ENCODE measurements at places on chromosomes 16 and 17.

GRCh38 chr16:67199011-67199807 is at the start of gene ELMO3:
ELMO3 (plus strand) TSS chr16:67199131; CDS start chr16:67199327, 196 bp downstream.
- no peak for DNase-seq

GRCh38 chr16:425740-426114 is 278 bp downstream of the RAB11FIP3 start:
- DNase-seq: no peak

GRCh38 chr17:282912-283882 is 69.4 kb downstream of the RPH3AL start:
- peak; percentile 40 for DNase-seq

- DNase-seq: no peak
Observed at GRCh38 chr17:10126616-10127501, 71.5 kb downstream of the GAS7 start.

- DNase-seq: no peak
Observed at GRCh38 chr16:17691899-17692176, 221.1 kb upstream of the XYLT1 start.

GRCh38 chr17:81481073-81481799 is 31.4 kb downstream of the ACTG1 start:
- no peak for DNase-seq

DNA sequence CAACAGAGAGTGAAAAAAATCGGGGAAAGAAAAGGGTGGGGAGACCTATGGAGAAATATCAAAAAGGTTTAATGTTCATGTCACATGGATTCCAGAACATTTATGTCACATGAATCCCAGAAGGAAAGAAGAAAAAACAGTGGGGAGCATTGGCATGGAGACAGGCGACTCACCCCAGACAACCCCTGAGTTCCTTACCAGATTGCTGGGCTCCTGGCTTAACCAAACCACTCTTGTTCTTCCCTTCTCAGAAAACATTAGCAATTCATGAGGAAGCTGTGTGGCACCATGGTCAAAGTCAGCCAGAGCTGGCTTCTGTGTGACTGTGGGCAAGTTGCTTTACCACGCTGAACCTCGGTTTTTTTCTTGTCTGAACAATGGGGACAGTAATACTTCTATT is 49.6 kb upstream of the CLEC19A start:
- no peak for DNase-seq

GRCh38 chr17:535198-535597 is 179.4 kb downstream of the VPS53 start:
- DNase-seq: no peak

DNA sequence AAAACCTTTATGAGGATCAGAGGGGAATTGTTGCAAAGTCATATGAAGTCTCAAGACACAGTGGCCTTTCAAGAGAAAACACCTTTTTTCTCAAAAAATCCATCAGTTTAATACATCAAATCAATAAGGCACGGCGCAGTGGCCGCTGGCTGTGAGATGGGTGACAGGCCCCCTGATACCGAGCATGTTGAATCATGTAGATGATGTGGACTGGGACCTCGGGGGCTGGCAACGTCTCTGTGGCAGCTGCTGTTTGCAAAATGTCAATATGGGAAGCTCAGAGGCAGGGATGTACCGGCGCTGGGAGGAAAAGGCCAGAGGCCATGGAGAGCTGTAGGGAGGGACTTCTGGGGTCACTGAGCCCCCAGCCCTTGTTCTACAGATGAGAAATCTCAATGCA is 169.1 kb downstream of the GSG1L start:
- no peak for DNase-seq

GRCh38 chr17:1110541-1110861 is 69.3 kb downstream of the ABR start:
- no peak for DNase-seq

GRCh38 chr17:82752371-82753200 is 721 bp downstream of the TBCD start:
- DNase-seq: no peak

DNA sequence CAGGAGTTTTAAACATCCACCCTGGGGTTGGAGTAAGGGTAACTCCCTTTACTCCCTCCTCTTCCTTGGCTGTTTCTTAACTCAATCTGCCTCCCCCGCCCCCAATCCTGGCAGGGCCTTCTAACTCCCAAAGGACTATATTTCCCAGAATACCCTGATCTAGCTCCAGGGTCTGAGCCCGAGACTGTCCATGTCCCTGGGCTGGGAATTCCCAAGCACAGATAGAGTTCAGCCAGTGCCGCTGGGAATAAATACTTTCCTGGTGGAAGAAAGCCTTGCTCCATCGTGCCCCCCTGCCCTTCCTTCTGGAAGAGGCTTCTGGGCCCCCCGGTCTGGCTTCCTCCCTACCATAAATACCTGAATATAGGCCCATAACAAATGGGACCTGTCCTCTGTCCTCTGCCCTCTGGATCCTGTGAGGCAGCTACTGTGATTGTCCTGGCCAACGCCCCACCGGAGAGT is 10.2 kb downstream of the BAHCC1 start:
- no peak for DNase-seq

DNA sequence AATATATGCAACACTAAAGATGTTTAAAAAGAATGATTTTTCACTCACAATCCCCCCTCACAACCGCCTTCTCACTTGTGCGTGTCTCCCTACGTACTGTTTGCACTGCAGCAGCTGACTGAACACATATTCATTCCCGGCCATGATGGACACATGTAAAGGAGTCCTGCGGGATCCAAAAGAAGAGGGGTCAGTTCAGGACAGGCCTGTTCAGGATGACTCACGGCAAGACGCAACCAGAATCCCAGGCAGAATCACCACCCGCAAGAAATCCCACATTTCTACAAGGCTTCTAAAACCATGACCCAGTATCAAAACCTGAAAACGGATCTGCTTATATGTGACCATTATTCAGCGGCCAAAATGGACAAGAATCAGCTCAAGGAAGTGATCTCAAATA is 52.3 kb downstream of the CYB5D2 start:
- no peak for DNase-seq

DNA sequence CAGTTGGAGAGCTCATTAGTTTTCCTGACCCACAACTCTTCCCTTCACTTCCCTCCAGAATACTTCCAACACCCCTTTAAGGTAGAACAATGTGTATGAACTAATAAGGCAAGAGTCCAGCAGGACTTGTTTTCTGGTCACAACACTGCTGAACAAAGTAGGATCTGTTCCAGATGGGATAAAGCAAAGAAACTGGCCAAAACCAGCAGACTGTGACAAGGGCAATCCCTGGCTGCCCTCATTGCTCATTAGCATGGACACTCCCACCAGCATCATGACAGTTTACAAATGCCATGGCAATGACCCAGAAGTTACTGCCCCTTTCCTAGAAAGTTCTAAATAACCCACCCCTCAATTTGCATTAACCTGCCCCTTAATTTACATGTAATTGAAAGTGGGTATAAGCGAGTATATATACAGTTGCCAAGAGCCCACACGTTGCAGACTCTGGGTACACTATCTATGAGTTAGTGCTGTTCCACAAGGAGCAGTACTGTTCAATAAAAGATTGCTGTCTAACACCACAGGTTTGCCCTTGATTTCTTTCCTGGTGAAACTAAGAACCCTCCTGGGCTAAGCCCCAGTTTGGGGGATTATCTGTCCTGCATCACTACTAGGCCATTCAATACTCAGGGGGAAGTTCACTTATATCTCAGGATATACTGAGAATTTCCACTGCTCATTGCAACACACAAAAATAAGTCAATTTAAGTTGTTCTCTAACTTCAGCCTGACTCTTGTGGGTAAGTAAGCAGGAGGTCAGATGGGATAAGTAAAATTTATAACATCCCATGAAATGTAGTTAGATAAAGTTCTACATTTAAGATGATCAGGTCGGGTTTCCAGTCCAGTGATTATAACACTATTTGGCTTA is 82.3 kb downstream of the SSH2 start:
- no peak for DNase-seq

DNA sequence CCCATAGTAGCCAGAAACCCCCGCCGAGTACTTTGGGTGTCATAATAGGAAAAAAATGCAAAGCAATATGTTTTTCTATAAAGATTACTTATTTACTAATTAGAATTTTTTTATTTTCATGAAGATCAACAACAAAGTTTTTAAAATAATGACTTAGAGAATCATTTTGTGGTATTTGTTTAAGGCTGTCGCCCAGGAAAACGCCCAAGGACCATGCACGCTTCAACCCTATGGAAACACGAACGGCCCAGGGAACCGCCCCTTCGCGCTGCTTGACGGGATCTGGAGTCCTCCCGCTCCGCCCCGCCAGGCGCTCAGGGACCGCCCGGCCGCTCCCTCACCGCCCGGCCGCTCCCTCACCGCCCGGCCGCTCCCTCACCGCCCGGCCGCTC is 408 bp upstream of the KPNA2 start:
- peak; percentile 92 for DNase-seq

- DNase-seq: no peak
Observed at GRCh38 chr16:693766-694165, 3.6 kb upstream of the WDR24 start.

- no peak for DNase-seq
Observed at GRCh38 chr16:66996983-66997358, 8.6 kb downstream of the CES4A start.

DNA sequence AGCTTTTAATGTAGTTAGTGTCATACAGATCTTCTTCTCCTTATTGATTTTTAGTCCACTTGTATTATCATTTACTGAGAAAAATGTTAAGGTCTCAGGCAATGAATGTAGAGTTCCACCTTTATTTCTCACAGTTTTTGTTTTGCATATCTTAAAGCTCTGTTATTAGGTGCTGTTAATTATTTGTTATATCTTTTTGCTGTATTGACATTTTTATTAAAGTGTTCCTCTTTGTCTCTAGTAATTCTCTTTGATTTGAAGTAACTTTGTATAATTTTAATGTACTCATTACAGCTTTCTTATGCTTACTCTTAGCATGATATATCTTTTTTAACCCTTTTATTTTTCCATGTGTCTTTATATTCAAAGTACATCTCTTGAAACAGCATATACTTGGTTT is 22.4 kb upstream of the USP43 start:
- no peak for DNase-seq

DNA sequence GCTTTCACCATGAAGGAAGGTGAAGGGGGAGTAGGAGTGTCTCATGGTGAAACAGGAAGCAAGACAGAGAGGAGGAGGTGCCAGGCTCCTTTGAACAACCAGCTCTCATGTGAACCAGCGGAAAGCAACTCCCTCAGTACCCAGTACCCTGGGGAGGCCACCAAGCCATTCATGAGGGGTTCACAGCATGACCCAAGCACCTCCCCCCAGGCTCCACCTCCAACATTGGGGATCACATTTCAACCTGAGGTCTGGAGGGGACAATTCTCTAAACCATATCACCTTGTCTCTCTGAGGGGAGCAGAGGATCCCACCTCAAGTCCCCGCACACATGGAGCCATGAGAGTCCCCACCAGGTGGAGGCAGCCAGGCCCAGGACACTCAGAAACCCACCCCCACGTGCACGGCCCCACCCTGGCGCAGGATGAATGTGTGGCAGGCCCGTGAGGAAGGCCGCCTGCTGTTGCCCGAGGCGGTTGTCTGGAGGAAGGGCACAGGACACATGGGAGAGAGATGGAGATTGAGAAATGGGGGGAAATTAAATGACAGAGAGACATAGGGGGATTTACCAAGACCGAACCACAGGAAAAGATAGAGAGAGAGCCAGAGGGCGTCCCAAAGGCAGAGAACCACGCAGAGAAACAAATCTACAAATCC is 85.9 kb downstream of the TMEM132E start:
- DNase-seq: no peak

GRCh38 chr17:40514013-40514875 is 12.8 kb upstream of the TNS4 start:
- DNase-seq: no peak

- DNase-seq: no peak
Observed at GRCh38 chr17:13036751-13037150, 18.9 kb upstream of the ELAC2 start.

DNA sequence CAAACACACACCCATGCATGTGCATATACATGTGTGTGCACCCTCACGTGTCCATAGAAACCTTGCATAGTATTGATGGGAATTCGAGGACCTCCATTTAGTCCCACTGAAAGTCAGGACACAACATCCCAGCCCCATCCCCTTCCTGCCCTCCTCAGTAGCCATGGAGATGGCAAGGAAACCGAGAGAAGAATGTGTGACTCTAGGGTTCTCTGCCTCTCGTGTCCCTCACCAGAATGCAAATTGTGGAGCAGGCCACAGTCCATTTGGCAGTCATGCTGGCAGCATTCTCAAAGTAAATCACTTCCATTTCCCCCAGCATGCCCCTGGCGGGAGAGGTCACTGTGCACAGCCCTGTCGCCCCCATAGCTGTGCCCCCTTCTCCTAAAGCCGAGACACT is 141.1 kb downstream of the MSI2 start:
- DNase-seq: no peak

DNA sequence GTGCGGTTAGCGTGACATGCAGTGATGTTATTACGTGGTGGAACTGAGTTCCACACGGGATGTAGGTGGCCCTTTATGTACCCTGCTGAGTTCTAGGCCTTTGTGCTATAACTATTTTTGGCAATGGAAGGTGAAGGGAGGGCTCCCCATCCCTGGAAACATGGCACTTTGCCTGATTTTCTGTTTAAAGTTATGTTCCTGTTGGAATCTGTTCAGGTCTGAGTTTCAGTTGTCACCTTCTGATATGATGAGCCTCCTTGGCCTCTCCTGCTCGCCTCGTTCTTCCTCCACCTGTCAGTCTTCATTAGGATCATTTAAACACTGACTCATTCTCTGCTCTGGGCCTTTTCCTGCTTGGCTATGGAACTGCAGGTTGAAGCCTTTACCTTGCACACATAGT is 200.6 kb downstream of the FTO start:
- DNase-seq: no peak

DNA sequence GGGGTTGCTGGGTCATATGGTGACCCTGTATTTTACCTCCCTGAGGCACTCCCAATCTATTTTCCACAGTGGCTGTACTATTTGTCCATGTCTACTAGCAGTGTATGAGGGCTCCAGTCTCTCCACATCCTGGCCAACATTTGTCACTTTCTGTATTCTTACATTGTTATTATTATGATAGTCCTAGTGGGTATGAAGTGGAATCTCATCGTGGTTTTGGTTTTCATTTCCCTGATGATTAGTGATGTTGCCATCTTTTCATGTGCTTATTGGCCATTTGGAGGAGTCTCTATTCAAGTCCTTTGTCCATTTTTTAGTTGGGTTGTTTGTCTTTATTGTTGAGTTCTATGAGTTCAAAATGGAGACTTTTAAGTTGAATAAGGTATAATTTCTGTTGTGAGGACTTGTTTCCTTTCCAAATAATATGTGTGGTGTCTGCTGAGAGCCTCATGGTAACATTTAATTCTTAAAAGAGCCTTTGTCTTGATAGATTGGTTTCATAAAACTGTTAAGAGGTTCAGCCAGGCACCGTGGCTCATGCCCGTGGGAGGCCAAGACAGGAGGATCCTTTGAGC is 108.2 kb downstream of the RPTOR start:
- DNase-seq: no peak
